Right ventricle myocardium inferior (tissue), 1 donor: ENCODE measurements at places on chromosomes 12 and 14. TPM values are rescaled to one million over a fixed set of nuclear protein-coding genes. Genes with fewer than 3 reads are reported as not detected.

- DNase-seq, result no peak
These were observed 217.1 kb downstream of the EXOC5 start for GRCh38 chr14:57051633-57052032.

The DAO gene
- total RNA-seq, result not detected

The ADCY6 gene
- 55.6 TPM for total RNA-seq

The CPNE6 gene
- not detected for total RNA-seq

- DNase-seq, result no peak
These were observed 618.6 kb downstream of the AACS start for GRCh38 chr12:125683748-125684381.

DNA sequence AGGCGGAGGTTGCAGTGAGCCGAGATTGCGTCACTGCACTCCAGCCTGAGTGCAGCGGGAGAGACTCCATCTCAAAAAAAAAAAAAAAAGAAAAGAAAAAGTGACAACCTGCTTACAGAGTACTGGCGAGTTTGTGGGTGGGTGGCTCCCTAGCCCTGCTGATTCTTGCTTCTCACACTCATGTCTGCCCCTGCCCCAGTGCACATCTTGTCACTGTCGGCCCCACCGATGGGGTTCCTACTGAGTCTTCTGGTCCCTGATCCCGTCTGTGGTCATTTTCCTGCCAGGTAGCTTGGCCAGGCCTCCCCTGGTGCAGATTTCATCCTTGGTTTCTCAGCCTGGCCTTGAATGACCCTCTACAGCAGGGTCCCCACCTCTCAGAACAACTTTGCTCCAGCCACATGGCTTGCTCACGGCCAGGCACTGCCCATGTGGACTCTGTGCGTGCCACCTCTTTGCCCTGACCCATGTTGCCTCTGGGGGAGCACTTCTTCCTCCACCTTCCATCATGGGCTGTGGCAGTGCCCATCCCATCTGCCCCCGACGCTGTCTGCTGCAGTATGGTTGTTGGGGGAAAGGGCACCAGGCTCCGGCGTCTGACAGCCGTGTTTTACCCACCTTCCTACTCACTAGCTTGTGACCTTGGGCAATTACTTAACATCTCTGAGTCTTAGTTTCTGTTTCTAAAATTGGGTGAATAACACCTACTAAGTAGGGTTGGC lies 2.1 kb upstream of the PTPN6 start:
- peak; percentile 32 for DNase-seq

DNA sequence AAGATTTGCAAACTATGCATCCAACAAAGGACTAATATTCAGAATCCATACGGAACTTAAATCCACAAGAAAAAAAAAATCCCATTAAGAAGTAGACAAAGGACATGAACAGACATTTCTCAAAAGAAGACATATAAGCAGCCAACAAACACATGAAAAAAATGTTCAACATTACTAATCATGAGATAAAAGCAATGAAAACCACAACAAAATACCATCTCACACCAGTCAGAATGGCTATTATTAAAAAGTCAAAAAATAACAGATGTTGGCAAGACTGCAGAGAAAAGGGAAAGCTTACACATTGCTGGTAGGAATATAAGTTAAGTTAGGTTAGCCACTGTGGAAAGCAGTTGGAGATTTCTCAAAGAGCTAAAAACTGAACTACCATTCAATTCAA lies 16.2 kb downstream of the CDK17 start:
- DNase-seq, result no peak

DNA sequence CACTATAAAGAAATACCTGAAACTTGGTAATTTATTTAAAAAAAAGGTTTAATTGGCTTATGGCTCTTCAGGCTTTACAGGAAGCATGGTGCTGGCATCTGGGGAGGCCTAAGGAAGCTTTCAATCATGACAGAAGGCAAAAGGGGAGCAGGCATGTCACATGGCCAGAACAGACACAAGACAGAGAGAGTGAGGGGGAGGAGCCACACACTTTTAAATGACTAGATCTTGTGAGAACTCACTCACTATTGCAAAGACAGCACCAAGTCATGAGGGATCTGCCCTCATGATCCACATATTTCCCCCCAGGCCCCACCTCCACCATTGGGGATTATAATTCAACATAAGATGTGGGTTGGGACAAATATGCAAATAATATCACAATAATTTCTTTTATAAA lies 355.6 kb downstream of the DAD1 start:
- no peak for DNase-seq

GRCh38 chr12:2366711-2367110 lies 313.9 kb downstream of the CACNA1C start:
- DNase-seq, result no peak

The RNFT2 gene
- 1.0 TPM for total RNA-seq

The DDX11 gene
- 6.5 TPM for total RNA-seq

GRCh38 chr14:61444215-61444768 lies 122.9 kb downstream of the PRKCH start:
- no peak for DNase-seq

DNA sequence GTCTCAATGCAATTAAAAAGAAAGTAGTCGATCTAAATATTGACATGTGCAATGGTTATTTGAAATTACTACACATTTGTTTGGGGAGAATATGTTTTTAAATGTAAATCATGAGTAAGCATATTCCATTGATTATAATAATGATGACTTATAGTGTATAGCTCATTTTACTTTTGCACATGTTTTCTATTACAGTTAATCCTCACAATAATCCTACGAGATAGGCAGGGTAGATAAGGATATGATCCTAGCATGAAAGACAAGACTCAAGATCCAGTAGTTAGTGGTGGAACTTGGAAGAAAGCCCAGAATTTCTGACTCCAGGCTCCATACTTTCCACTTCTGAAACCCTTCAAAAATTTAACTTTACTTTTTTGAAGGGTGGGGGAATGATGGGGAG lies 94.0 kb downstream of the NAV3 start:
- DNase-seq, result no peak

The CACNA2D4 gene
- 1.1 TPM for total RNA-seq

The RILPL2 gene
- 2.0 TPM for total RNA-seq

DNA sequence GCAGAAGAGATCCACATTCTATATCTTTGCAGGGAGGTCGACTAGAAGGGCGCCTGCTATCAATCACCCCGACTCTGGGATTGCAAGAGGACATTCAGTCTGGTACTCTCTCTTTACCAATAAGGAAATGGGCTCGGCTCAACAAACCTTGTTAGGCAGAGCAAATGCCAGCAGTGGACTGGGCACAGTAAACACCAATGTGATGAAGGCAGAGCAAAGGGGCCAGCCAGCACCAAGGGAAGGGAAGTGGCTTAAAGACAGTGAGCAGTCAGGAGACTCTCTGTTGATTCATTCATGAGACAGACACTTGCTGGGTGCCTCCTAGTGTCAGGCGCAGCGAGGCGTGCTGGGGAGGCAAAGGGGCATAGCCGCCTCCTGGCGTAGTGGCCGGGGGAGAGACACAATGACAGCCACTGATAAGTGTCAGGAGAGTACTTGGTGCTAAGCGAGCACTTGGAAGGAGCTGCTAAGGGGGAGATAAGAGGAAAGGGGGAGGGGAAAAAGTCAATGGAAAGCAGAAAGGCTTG lies 34.1 kb downstream of the TMCC3 start:
- no peak for DNase-seq

- no peak for DNase-seq
These were observed 25.3 kb upstream of the RHOJ start for GRCh38 chr14:63178912-63179311.

- no peak for DNase-seq
These were observed 285.3 kb downstream of the DAD1 start for GRCh38 chr14:22303589-22304195.

DNA sequence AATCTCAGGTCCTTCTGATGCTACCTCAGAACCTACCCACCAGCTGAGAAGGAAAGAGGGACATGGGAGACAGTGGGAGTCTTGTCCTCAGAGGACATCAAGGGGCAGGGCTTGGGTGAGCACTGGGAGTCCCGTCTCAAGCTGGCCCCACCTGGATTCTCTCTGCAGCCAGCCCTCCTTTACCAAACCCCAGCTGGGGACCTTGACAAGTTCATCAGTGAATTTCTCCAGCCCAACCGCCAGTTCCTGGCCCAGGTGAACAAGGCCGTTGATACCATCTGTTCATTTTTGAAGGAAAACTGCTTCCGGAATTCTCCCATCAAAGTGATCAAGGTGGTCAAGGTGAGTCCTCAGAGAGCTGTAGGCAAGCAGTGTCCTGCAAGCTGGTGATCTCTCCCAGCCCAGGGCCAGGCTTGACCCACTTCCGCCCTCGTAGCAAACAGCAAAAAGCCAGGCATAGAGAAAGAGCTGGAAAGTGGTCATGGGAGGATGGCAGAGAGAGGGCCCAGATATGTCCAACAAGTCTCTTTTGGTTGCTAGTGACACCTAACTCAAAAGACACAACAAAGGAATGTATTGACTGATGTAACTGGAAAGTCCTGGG lies 14.2 kb upstream of the OAS2 start:
- DNase-seq, result no peak

- DNase-seq, result peak; percentile 82
These were observed 59.1 kb downstream of the RASSF3 start for GRCh38 chr12:64669270-64669842.

The ANKRD13A gene
- 22.9 TPM for total RNA-seq

GRCh38 chr14:24146453-24146977 lies at the start of gene PSME2:
PSME2 (minus strand) TSS chr14:24146610; CDS start chr14:24146581, 29 bp downstream.
- peak; percentile 96 for DNase-seq

GRCh38 chr12:21764065-21764464 lies 10.4 kb downstream of the KCNJ8 start:
- DNase-seq, result no peak

- DNase-seq, result peak; percentile 73
These were observed 28.5 kb downstream of the KLC1 start for GRCh38 chr14:103657471-103657870.

GRCh38 chr14:78245238-78245637 lies 75.1 kb downstream of the NRXN3 start:
- DNase-seq, result no peak

The RTL1 gene
- total RNA-seq, result not detected

GRCh38 chr14:64409126-64409920 lies 21.2 kb downstream of the MTHFD1 start:
- no peak for DNase-seq

DNA sequence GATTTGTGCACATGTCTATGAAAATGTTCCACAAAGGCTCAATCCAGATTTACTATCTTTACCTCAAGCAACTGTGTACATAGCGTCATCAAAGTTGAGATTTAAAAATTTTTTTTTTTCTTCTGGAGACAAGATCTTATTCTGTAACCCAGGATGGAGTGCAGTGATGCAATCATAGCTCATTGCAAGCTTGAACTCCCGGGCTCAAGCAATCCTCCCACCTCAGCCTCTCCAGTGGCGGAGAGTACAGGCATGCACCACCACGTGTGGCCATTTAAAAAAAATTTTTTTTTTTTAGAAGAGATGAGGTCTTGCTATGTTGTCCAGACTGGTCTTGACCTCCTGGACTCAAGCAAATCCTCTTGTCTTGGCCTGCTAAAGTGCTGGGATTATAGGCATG lies 2.3 kb downstream of the COCH start:
- no peak for DNase-seq

DNA sequence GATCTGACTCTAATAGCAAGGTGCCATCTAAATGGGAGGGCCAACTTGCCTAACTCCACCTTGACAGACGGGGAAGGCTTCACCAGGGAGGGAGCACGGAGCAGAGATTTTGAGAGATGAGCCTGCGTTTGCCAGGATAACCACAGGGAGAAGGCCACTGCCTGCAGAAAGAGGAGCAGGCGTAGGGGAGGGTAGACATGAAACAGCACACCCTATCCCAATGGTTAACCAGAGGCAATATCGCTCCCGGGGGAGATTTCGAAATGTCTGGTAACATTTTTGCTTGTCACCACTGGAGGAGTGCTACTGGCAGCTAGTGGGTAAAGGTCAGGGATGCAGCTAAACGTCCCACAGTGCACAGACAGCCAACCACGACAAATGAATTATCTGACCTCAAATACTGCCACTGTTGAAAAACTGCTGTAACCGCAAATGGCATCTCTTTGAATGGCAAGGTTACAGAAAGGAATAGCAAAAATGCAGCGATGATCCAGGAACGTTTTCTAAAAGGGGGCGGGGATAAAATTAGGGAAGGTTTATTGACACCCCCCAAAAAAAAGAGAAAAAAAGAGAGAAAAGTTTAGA lies 126.0 kb upstream of the ATF7IP start:
- DNase-seq, result no peak

GRCh38 chr12:614411-614970 lies 48.8 kb downstream of the NINJ2 start:
- no peak for DNase-seq

DNA sequence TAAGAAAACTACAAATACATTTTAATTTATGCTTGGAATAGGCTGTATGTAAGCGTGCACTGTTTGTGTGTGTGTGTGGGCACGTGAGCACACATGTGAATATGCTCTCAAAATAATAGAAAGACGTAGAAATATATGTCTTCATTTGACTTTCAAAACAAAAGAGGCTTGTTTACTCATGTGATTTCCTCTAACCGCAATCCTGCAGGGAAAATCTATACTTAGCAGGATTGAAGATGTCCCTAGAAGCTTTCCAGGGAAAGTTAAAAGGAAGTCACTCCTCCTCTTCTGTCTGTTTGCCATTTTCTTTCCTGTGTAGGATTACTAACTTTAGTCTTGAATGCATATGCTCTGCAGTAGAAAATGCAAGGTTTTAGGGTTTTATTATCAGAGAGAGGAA lies 404.7 kb downstream of the MDGA2 start:
- DNase-seq, result no peak

DNA sequence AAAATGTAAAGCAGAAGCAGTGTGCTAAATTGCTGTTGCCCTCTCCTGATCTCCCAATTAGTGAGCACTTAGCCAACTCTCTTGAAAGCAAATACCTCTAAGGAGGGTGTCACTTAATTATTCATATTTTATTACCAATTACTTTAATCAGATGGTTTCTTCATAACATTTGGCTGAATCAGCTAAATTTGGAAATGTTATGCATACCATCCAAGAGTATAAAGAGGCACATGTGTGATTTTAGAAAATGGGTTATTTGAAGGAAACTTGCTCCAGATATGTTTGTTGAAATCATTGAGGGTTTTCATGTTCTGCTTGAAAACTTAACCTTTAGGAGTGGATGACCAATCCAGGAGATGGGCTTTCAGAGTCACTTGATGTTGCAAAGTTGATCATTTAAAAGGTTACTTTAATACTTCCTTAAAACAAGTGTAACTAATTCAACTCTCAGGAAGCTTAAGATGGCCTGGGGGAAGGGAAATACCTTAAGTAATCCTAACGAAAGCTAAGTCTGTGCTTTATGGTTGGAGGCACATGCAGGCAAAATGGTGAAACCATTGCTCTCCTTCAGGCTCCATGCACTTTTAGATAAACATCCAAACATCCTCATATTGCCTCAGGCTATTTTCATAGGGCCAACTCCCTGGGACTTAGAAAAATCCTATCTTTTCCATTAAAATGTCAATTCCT lies 434.5 kb downstream of the MDGA2 start:
- no peak for DNase-seq

The ABCC9 gene
- total RNA-seq, result 78.1 TPM

DNA sequence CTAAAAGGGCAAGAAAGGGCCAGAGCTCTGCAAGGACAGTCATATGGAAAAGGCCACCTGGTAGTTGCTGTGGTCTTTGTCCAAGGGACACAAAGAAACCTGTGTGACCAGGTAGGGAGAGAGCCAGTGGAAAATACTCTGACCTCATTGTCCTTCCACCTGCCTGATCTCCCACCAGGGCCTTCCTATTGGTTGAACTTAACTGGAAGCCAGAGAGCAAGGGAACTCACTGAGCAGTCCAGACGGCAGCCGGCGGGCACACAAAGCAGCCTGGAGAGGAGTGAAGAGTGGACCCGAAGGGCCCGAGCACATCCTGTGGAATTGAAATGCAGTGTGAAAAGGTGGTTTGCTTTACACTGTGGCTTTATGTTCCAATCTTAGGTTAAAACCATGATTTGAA lies 120.7 kb downstream of the SLC25A21 start:
- no peak for DNase-seq

- no peak for DNase-seq
These were observed 186.8 kb downstream of the CEP128 start for GRCh38 chr14:80754696-80755095.

The FAIM2 gene
- total RNA-seq, result 20.5 TPM

The TSFM gene
- total RNA-seq, result 48.2 TPM
